NCI-H2081 treated with DMSO at 0.1 percent for 48 hours (cell line): ENCODE measurements at places on chromosomes 6 and 20.

DNA sequence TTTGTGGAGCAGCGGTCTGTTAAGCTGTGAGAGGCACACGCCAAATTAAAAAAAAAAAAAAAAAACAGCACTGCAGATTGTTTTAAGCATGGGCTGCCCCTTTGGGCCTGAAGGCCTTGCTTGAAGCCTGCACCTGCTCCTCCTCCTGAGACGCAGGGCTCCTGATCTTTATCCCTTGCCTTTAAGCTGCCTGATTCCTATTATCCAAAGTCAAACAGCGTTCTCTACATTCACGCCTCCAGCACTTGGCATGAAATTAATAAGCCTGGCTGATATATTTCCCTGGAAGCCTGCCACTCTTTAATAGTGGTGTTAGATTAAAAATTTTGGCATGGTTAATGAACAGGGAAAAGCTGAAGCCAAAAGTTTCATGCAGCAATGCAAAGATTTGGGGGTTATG lies 163.9 kb downstream of the FAXC start:
- DNase-seq, result no peak

DNA sequence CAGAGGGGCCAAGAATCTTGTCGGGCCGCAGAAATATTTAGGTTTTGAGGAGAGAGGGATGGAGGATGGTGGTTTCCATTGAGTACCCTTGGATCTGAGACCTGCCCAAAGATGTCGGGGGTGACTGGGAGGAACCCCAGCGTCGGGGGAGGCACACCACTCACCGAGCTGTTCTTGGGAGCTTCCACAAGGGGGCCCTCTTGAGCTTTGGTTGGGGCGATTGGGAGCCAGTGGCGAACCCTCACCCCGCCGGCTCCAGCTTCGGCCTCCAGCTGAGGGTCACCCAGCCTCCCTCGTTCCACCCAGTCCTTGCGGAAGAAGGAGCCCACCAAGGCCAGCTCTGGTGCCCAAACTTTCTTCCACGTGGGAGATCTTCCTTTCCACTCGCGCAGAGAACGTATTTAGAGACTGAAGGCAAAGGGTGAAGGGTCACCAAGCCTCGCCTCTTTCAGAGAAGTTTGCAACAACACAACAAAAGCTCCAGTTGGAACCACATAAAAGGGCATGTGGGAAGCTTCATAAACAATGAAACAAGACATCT lies 33.6 kb downstream of the APCDD1L start:
- no peak for DNase-seq

GRCh38 chr6:9540126-9540525 lies 874.7 kb downstream of the TFAP2A start:
- DNase-seq, result no peak

DNA sequence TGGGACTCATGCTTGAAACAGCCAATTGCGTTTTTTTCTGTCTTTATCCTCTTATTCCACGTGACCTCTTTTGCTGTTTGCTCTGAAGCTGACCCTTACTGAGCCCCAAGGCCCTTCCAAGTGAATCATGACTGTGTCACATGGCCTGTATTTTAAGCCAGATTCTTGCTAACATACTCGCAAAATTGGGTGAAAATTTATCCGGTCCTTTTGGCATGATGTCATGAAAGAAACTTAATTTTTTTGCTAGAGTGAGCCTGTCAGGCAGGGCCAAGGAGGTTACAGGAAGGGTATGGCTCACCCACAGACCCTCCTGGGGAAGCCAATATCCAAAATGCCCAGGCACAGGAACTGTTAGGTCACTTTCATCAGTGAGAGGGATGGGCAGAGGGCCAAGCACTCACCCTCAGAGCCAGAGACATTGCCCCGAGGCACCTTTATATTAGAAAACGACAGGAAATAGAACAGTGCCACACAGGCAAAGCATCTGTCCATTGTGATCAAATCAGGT lies 296.7 kb downstream of the CDH26 start:
- DNase-seq, result no peak

- no peak for DNase-seq
Observed at GRCh38 chr20:32062776-32063170, 10.7 kb downstream of the HCK start.

DNA sequence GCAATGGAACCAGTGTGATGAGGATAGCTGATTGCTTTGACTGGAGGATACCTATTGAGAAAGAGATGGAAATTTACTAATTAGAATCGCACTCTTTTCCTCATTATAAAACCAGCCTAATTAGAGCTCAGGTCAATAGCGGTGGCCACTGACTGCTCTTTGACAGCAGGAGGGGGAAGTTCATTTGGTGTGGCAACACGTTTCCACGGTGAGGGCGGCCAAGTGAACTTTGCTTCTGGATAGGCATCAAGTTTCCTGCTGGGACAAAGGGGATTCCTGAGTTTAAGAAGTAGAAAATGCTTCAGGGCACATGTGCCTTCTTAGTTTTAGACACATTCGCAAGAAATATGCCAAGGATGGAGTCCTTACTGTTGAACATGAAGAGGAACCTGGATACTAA lies 145.3 kb upstream of the NRN1 start:
- DNase-seq, result no peak

- no peak for DNase-seq
Observed at GRCh38 chr6:1617466-1618310, 8.0 kb downstream of the FOXC1 start.

- DNase-seq, result no peak
Observed at GRCh38 chr6:82176616-82177015, 70.9 kb downstream of the IBTK start.

DNA sequence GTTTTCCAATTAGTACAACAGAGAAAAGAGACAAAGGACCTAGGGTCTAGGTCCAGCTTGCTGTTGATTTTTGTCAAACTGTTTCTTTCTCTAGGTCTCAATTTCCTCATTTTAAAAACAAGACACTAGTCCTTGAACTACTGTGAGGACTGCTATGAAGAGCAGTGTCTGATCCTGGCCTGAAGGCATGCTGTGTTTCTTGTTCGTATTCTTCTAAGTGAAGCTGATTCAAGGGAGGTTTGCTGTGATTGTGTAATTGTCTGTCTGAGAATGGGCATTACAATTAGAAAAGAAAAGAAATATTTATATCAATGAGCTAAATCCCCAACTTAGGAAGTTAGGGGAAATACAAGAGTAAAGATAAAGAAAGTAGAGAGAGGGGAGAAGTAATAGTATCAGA lies 228.2 kb upstream of the SUPT3H start:
- DNase-seq, result no peak

DNA sequence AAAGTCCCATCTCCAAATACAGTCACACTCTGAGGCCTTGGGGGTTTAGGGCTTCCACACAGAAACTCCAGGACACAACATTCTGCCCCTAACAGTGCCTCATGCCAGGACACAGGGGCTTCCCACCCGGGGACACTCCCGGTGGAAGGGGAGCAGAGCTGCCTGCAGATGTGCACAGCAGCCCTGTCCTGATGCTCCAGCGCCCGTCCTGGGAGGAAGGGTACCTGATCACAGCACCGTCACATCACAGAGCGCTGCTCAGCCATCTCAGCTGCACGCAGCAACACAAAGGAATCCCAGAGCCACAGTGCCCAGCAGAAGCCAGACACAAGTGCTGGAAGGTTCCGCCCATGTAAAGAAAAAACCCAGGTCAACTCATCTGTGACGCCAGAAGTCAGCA lies 156.7 kb downstream of the TAF4 start:
- DNase-seq, result no peak

DNA sequence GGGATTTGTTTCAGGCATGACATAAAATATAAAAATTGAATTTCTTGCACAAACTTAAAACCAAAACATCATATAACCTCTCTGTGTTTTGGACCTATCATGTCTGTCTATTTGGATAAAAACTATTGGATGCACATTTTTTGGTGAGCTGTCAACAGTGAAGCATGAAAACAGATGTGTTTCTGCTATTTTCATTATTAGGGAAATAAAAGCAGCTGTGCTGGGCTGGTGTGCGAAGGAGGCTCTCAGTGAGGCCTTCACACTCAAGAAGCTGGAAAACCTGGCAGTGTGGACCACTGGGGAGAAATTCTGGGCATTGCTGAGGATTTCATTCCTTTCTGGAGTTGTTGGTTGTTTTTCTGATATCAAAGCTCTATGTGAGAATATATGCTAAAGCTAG lies 395.3 kb downstream of the GJA1 start:
- no peak for DNase-seq

- DNase-seq, result no peak
Observed at GRCh38 chr20:4870906-4871305, 130.4 kb downstream of the SLC23A2 start.

DNA sequence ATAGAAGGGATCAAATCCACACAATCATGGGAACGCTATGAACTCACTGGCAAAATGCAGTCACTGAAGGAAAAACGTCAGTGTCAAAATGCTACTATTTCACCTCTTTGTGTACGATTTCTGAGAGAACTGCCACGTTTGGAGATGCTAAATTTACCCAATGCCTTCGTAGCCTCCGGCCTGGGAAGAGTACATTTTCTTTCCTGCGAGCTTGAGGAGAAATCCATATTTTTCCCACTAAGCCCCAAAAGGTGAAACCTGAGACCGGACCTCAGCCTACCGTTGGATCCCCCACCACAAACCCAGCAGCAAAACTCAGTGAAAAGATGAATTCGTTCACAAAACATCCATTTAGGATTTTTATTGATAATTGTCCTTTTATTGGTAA lies 131.7 kb downstream of the GPX5 start:
- no peak for DNase-seq

GRCh38 chr6:31877125-31877650 lies 1.6 kb downstream of the SLC44A4 start:
- no peak for DNase-seq

DNA sequence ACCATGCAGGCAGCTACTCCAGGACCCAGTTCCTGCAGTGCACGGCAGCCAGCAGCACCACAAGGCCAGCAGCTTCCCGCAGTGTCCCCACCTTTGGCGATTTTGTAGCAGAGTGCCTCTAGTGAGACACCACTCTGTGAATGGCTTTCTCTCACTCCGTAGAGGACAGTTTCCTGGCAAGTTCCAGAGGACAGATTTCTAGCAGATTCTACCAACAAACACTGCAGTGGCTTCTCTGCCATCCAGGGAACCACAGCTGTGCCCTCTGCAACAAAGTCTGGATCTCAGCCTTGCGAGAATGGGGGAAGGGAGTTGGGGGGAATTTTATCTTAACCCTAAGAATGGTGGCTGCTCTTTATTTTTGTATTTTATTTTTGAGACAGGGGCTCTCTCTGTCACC lies 28.7 kb downstream of the SNHG17 start:
- DNase-seq, result no peak

DNA sequence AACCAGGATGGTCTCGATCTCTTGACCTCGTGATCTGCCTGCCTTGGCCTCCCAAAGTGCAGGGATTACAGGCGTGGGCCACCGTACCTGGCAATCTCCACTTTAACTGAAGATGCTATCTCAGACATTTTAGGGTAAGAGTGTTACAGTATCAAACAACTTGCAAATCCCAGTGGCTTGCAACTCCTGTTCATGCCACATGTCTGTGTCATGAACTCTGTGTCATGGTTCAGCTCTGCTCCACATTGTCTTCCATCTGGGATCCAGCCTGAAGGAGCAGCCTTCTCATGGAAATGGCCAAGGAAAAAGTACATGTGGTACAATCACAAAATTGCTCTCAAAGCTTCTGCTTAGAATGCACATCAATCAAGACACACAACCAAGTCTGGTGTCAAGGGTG lies 114.9 kb downstream of the MAP3K5 start:
- DNase-seq, result no peak

- no peak for DNase-seq
Observed at GRCh38 chr6:81138236-81138635, 614.2 kb downstream of the TENT5A start.

GRCh38 chr6:120348926-120349325 lies 985.4 kb downstream of the TBC1D32 start:
- DNase-seq, result no peak

DNA sequence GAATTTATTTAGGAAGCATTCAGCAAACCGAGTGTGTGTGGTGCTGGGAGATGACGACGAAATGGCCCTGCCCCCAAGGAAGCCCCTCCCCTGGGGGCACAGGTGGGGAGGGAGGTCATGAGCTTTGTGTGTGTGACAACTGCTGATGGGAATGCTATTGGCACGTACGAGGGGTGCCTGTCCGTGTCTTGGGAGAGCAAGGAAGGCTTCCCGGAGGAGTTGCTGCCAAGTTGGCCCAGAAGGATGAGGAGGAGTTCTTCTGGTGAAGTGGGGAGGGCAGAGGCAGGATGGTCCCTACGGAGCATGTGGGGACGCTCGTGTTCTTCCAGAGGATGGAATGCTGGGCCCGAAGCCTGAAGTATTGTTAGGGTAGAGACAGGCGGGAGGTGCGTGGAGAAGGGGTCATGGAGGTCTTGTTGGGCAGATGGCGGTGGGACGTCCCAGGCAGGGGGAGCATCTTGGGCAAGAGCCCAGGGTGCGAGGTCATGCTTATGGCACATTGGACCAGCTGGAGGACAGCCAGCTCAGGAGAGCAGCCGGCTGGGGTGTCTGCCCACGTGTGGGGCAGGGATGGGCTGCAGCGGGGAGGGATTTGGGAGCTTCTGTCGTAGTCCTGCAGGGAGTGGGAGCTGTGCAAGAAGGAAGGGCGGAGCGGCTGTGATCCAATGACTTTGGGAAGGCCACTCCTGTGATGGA lies 46.1 kb downstream of the SYNJ2 start:
- no peak for DNase-seq
